ENCODE measurements at places on chromosomes 7 and 10. TPM values are rescaled to one million over a fixed set of nuclear protein-coding genes. Genes with fewer than 3 reads are reported as not detected.

The CALHM3 gene
- total RNA-seq: 0.20 TPM

The CNPY1 gene
- not detected for total RNA-seq

The TAF3 gene
- 7.9 TPM for total RNA-seq

The ACTL6B gene
- not detected for total RNA-seq

The OR2A5 gene
- total RNA-seq: not detected

The PARD3 gene
- total RNA-seq: 64.0 TPM

The THNSL1 gene
- 4.4 TPM for total RNA-seq

The EPO gene
- total RNA-seq: not detected

The PLPP4 gene
- total RNA-seq: 0.28 TPM

The BEND7 gene
- total RNA-seq: 8.7 TPM

The GIMAP6 gene
- not detected for total RNA-seq

The IQCE gene
- 12.8 TPM for total RNA-seq

The GPR85 gene
- total RNA-seq: not detected

The CEP55 gene
- total RNA-seq: 65.2 TPM

The HOXA1 gene
- total RNA-seq: 3.1 TPM

The FGL2 gene
- total RNA-seq: not detected

The SAMD9L gene
- total RNA-seq: 0.89 TPM

The SOSTDC1 gene
- not detected for total RNA-seq

The NPTX2 gene
- 0.13 TPM for total RNA-seq

The DNA2 gene
- total RNA-seq: 7.4 TPM

The GSTO2 gene
- total RNA-seq: 1.5 TPM

The SGCE gene
- total RNA-seq: 51.5 TPM

The GTF2IRD1 gene
- 25.3 TPM for total RNA-seq

The BZW2 gene
- total RNA-seq: 97.8 TPM

The ZPBP gene
- total RNA-seq: not detected

The NPY4R2 gene
- 25.2 TPM for total RNA-seq

The ARHGEF5 gene
- 2.1 TPM for total RNA-seq

The PLAC9 gene
- total RNA-seq: not detected

The SDHAF3 gene
- total RNA-seq: 20.2 TPM

The FOXI2 gene
- not detected for total RNA-seq

The SLC18A2 gene
- total RNA-seq: 0.03 TPM

The ASB10 gene
- total RNA-seq: not detected

The LRIT1 gene
- not detected for total RNA-seq

The IDE gene
- 20.0 TPM for total RNA-seq

The STEAP4 gene
- not detected for total RNA-seq

The JAKMIP3 gene
- total RNA-seq: 1.1 TPM

The PDK4 gene
- total RNA-seq: 10.3 TPM
